ENCODE measurements at places on chromosomes 7 and 10.

- DNase-seq, result no peak
Observed at GRCh38 chr10:59700709-59701108, 8.9 kb downstream of the SLC16A9 start.

GRCh38 chr10:119306514-119306951 lies 99.2 kb downstream of the GRK5 start:
- no peak for DNase-seq

GRCh38 chr7:7417851-7418250 lies 117.8 kb downstream of the COL28A1 start:
- no peak for DNase-seq

DNA sequence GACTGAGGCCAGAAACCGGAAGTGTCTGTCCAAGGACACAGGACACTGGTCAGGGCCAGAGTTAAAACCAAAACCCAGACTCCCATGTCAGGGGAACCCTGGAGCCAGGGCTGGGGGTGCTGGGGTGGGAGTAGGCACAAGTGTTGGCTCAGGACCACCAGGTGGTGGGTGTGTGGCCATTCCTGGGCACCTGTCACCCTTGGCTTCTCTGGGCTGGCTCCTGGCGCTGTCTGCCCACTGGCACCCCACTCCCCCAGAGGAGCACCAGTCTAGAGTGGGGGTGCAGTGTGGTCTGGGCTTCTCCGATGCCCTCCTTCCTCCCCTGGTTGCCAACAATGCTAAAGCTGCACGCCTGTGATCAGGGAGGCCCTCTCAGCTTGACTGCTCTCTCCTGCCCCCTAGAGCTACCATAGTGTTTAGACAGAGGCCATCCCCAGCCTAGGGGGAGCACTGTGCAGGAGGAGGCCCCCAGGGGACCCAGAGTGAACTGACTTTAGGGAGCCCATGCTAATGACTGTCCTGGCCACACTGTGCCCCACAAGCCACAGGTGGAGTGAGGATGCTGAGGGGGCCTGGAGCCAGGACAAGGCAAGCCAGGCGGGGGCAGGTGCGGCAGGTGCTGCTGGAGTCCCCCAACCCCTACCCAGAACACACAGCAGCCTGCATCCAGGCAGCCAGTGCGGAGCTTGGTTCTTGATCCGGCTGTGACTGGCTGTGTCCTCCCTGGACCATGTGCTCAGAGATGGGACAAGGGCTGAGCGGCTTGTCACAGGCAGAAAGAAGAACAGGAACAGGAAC lies 11.0 kb downstream of the RASGEF1A start:
- no peak for DNase-seq

DNA sequence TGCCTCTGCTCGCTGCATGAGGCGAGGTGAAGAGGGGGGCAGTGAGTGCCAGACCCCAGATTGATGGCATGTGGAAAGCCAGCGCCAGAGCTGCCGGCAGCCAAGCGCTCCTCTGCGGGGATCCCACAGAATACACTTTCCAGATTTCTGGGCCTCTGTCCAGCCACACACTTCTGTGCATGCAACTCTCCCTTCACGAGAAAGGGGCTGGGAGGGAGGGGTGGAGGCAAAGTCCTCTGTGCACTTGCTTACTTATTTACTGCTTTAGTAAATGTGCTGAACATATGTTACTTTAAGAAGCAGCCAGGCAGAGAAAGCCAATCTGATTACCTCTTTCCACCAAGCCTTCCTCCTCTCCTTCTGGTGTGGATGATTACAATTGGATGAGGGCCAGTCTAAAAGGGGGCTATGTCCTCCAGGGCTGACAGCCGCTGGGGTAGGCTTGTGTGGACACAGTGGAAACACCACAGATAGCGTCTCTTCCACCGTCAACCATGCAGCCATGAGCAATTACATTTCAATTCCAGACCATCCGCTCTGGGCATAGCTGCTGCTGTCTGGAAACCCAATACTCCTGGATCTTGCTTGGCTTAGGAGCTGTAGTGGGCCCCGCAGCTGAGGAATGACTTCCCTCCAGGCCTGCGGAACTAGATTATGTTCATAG lies 322.8 kb upstream of the ANKRD30A start:
- no peak for DNase-seq
